ENCODE measurements at places on chromosomes 5 and 9.
A peak's percentile ranks its signal among the peaks of the same experiment; 100 is the strongest.

GRCh38 chr9:95089257-95090022 lies 228.1 kb downstream of the FANCC start:
- no peak for DNase-seq

DNA sequence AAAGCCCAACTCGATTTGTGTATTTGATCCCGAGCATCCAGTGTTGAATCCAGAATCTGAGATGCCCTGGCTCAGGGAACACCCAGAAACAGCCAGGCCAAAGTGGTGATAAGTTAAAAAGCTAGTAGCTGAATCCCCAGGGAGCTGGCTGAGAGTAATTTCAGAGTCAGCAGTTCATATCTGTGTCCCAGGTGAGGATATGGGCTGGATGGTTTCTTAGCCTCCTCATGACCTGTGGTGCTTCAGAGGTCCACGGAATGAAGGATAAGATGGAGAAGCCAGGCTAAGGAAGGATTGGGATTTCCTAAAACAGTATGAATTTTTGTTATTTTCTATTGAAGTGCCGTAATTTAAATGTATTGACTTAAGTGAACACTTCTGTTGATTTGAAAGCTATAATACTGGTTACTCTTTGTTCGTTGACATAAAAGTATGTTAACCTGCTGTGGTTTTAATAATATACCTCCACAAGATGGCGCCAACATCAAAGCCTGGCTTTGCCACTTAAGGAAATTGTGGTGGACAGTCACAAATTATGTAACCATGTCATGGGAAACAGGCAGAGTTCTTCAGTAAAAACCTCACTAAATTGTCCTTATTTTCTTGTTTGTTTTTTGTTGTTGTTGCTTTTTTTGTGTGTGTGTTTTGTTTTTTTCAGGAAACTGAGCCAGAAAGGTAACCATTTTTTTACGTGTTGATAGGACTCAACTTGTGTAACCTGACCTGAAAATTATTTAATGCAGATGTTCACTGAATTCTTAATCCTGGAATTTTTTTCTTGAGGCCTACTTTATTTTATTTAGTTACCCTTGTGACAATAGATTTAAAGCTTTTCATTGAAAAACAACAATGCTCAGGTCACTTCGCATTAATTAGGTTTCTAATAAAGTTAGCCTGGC lies 11.4 kb downstream of the MTAP start:
- DNase-seq = peak; percentile 82

- DNase-seq = no peak
Measured at GRCh38 chr5:54545796-54546195, 28.2 kb downstream of the SNX18 start.

DNA sequence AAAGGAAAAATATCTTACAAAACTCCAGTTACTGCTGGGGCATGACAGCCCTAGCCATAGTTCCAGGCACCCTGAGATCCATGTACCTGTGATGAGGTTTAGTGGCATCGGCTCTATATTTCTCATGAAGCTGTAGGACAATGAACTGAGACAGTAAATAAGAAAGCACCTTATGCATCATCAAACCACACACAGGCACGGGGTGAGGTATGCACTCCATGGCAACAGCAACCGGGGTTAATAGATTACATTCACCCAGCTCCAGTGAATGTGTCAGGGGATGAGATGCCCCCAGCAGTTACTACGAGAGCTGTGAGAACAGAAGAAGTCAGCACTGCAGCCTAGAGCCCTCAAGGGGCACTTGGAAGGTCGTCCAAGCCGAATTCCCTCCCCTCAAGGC lies 162.0 kb upstream of the S1PR3 start:
- DNase-seq = no peak

- peak; percentile 68 for DNase-seq
Measured at GRCh38 chr9:76810377-76810957, 46.2 kb downstream of the PCA3 start.

GRCh38 chr5:171422902-171423663 lies 3.6 kb downstream of the FGF18 start:
- no peak for DNase-seq

DNA sequence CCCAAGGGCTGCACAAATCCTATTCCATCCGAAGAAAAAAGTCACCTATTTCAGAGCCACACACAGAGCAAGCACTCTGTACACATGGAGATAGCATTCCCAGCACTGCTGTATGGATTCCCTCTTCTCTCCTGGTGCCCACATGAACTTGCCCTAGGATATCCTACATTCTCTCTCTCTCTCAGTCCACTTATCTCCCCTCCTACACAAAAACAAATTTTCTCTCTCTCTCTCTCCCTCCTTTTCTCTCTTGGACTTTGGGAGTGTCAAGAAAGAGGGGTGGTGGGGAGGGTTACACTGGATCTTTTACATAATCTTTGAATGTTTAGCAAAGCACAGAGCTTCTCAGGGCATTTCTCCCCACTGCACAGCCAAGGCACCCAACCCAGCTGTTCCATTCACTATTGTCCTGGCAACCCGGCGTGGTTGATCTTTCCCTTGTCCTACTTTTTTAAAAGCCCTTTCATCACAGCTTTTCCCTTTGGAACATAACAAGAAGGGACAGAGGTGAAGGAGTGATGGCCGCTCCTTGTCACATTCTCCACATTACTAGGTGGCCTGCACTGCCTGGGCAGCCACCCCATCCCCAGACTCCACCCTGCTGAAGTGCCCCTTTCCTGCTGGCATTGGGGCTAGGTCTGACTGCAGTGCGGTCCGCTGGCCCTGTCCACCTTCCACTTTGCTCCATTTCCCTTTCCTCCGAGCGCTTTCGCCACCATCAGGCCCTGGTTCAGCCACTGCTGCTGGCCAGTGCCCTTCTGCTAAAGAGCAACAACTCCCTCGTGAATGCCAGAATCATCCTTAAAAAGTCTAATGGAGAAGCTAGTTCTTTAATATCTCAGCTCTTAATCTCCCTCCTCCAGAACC lies 22.2 kb upstream of the SLC1A3 start:
- no peak for DNase-seq

- DNase-seq = no peak
Measured at GRCh38 chr5:169893571-169893970, 86.7 kb downstream of the INSYN2B start.

GRCh38 chr5:5422819-5423515 lies 490 bp downstream of the ICE1 start:
- DNase-seq = peak; percentile 1

GRCh38 chr9:3240656-3241268 lies 285.0 kb downstream of the RFX3 start:
- peak; percentile 62 for DNase-seq

GRCh38 chr5:36452424-36453006 lies 150.8 kb upstream of the RANBP3L start:
- no peak for DNase-seq

GRCh38 chr5:119878712-119879111 lies 249.4 kb downstream of the FAM170A start:
- no peak for DNase-seq

GRCh38 chr5:77080905-77081304 lies 6.2 kb downstream of the ZBED3 start:
- peak; percentile 40 for DNase-seq

- no peak for DNase-seq
Measured at GRCh38 chr5:173554038-173554955, 62.2 kb downstream of the BOD1 start.

- DNase-seq = no peak
Measured at GRCh38 chr5:100407053-100407452, 128.1 kb upstream of the FAM174A start.

DNA sequence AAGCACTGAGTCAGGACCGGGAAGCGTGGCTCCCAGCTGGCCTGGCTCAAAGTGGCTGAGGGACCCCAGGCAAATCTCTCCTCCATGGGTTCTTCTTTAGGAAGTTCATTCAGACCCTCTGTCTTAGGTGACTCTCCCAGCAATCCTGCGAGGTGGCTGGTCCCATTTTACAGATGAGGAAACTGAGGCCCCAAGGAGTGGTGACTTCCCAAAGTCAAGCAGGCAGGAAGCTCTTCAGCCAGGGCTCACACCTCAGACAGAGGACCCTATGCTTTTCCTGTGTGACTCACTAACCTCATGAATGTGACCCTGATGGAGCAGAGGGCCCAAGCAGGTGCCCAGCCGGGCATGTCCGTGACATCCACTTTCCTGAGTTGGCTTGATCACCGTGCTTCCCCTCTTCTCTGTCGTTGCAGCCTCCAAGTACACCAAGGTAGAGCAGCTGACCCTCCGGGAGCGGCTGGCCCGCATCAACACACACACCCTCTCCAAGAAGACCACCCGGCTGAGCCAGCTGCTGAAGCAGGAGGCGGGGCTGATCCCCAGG lies 36.5 kb downstream of the ARHGEF37 start:
- no peak for DNase-seq

DNA sequence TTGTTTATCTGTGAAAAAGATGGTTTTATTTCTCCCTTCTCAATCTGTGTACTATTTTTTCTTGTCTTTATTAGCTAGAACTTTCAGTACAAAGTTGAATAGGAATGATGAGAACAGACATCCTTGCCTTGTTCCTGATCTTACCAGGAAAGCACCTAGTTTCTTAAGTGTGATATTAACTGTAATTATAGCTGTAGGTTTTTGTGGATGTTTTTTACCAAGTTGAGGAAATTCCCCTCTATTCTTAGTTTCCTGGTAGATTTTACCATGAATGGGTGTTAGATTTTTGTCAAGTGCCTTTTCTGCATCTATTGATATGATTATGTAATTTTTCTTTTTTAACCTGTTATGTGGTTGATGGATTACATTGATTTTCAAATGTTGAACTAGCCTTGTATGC lies 68.7 kb downstream of the KCNN2 start:
- no peak for DNase-seq

DNA sequence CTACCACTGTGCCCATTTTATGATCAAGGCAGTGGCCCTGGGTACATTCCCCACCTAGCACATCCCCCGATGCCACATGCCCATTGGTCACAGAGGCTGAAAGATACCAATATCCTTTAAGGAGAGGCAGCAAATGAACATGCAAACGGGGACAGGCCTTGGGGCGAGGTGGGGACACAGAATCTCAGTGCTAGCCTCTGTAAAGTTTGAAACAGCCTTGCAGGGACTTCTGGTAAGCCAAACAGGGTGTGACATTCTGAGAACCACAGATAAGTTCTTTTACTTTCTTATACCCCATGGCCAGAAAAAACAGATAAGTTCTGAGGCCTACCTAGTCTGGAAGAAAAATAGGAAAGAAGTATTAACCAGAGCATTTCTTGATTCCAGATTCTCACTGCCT lies 60.5 kb downstream of the ACER2 start:
- no peak for DNase-seq

DNA sequence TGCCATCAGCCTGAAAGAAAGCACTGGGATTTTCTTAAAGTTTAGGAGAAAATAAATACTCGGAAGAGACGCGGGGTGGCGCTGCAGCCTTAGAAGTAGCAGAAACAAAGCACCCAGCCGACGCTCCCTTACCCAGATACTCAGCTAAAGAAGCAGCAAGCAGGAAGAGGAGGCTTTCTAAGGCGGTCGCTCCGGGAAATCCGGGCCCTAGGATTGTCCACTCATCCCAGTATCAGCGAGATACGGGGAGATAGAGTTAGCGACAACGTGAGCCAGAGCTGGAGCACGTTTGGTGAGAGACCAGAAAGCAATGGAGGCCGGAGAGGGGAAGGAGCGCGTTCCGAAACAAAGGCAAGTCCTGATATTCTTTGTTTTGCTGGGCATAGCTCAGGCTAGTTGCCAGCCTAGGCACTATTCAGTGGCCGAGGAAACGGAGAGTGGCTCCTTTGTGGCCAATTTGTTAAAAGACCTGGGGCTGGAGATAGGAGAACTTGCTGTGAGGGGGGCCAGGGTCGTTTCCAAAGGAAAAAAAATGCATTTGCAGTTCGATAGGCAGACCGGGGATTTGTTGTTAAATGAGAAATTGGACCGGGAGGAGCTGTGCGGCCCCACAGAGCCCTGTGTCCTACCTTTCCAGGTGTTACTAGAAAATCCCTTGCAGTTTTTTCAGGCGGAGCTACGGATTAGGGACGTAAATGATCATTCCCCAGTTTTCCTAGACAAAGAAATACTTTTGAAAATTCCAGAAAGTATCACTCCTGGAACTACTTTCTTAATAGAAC lies at the start of gene PCDHB2:
TSS of gene PCDHB2 (plus strand) at position 135 of the 782 bp plus-strand sequence. CDS start at position 311, 176 bp downstream.
- no peak for DNase-seq

GRCh38 chr9:124782661-124783574 lies 6.0 kb downstream of the OLFML2A start:
- no peak for DNase-seq

- DNase-seq = no peak
Measured at GRCh38 chr9:136112541-136112940, 6.1 kb downstream of the TMEM250 start.

DNA sequence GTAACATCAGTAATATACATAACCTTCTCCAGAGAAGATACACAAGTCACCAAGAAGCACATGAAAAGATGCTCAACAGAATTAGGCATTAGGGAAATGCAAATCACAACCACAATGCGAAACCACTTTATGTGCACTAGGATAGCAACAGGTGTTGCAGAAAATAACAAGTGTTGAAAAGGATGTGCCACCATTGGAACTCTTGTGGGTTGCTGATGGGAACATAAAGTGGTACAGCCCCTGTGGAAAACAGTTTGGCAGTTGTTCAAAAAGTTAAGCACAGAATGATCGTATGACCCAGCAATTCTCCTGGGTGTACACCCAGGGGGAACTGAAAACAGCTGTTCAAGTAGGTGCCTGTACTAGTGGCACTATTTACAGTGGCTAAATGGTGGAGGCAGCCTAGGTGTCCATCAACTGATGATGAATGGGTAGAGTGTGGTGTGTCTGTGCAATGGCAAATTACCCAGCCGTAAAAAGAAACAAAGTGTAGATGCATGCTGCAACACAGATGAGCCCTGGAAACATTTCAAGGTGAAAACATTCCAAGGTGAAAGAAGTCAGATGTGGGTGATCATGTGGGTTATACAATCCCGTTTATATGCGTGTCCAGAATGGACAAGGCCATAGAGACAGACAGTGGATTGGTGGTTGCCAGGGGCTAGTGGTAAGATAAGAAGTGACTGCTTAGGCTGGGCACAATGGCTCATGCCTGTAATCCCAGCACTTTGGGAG lies 27.2 kb downstream of the CCDC69 start:
- DNase-seq = no peak

DNA sequence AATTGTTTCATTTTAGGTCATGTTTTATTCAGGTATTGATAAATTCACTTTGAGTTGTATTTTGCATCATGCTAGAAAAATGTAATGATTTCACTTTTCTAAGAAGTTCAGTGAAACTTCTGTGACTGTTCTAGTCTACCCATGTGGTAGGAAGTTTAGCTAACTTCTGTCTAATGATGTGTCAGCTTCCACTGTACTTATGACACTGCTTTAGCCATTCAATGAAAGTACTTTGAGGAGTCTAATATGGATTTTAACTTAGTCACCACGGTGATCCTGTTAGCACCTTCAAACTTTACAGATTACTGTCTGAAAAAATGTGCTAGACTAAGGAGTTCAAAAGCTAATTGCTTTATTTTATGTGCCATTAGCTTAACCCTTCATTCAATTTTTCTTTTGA lies 1510.5 kb upstream of the CDH9 start:
- no peak for DNase-seq

DNA sequence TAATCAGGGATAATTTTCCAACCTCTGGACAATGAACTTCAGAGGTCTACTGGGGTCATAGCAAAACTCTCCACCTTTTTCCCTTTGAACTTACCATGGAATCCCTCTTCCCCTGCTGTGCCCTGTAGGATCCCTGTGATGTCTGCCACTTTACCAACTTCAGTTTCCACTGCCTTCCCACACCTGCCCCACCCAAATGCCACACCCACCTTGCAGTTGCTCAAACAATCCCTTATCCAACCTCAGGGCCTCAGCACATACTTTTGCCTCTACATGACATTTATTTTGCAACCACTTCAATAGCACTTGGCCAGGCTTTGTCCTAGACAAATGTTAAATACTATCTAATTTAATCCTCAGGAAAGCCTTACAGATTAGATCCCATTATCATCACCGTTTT lies 463.7 kb upstream of the WWC1 start:
- no peak for DNase-seq

GRCh38 chr9:133269537-133270362 lies 5.3 kb downstream of the ABO start:
- no peak for DNase-seq
